ENCODE measurements at places on chromosomes 16 and 17.
A peak's percentile ranks its signal among the peaks of the same experiment; 100 is the strongest.

DNA sequence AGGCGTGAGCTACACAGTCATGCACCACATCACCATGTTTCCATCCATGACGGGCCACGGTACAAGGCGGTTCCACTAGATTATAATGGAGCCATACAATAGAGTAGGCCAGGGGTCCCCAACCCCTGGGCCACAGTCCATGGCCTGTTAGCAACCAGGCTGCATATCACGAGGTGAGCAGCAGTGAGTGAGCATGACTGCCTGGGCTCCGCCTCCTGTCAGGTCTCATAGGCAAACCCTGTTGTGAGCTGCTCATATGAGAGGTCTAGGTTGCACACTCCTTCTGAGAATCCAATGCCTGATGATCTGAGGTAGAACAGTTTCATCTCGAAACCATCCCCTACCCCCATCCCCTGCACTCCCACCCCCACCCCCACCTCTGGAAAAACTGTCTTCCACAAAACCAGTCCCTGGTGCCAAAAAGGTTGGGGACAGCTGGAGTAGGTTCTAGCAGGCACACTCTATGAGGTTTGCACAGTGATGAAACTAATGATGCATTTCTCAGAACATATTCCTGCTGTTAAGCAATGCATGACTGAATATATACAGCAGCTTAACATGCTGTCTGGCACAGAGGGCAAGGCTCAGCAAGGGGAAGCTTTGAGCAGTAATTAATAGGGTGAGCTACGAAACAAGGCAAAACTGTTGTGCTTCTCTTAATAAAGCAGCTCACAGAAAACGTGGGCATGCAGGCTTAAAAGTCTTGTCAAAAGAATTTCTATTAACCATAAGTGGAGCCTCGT, 108.0 kb downstream of the VPS53 start:
- DNase-seq = no peak

GRCh38 chr17:44217738-44218343, 1.6 kb downstream of the UBTF start:
- no peak for DNase-seq

DNA sequence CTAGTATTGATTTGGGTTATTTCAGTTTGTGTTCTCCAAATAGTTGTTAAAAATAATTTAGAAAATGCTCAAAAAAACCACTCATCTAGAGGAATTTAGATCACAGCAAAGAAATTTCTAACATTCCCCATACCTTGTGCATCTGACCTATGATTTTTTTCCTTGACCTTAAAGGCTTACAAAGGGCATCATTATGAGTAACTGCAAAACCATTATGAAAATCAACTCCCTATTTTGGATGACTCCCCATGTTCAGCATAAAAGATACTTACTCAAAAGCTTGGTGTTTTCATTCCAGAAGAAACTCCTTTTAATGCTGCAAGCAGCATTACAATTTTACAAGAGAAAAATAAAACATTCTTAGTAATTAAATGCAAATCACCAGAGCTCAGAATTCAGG, 83.2 kb downstream of the GRIN2A start:
- DNase-seq = no peak

- peak; percentile 10 for DNase-seq
Observed at GRCh38 chr17:79874329-79874981, 35.2 kb upstream of the CBX4 start.

DNA sequence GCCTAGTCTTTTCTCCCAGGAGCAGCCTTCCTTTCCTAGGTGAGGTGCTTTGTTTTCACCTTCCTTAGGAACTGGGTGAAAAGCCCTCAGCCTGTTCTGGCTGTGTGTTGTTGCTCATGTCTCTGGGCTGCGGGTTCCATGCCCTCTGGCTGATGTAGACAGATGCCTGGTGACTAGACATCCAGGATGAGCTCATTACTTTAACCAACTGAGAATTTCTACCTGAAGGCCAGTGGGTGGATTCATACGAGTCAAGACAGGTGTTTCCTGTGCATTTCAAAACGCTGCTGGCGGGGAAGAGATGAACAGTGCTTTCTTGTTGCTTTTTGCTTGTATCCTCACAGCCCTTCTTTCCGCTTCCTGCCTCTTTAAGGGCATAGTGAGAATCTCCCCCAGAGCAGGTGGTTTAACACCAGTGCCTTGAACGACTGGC, 22.3 kb downstream of the SAP30BP start:
- DNase-seq = no peak

DNA sequence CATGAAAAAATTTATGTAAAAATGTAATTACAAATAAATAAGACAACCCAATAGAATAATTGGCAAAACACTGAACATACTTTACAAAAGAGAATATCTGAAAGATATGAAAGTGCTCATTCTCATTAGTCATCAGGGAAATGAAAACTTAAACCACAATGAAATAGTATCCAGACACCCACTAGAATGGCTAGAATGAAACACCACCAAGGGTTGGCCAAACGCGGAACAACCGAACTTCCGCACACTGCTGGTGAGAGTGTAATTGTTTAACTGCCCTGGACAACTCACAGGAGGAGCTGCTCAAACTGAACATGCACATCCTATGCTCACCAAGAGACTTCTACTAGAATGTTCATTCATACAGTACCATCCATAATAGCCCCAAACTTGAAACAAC, 5.8 kb upstream of the ZDHHC7 start:
- no peak for DNase-seq

DNA sequence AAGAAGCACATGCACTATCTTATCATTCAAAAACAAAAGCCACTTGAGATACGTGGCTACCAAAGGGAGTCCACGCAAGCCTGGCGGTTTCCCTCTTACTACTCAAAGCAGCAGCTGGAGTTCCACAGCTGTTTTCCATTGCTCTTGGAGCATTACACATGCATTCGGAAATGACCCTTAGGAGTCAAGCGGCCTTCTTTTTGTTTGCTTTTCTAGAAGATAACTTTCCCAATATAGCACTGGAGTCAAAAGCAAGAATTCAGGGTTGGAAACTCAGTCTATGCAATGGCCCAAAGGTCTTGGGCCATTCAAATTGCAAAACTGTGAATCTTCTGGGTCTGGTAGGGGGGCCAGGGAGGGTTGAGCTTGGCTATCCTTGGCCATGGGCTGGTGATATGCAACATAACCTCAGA, 97.8 kb upstream of the MAF start:
- DNase-seq = no peak

- no peak for DNase-seq
Observed at GRCh38 chr16:85512808-85513115, 100.4 kb upstream of the GSE1 start.

DNA sequence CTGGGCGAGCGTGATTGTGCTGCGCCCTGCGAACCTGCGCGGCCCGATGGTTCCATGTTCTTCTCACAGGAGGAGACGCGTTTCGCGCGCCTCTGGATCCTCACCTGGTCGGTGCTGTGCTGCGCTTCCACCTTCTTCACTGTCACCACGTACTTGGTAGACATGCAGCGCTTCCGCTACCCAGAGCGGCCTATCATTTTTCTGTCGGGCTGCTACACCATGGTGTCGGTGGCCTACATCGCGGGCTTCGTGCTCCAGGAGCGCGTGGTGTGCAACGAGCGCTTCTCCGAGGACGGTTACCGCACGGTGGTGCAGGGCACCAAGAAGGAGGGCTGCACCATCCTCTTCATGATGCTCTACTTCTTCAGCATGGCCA, 1.0 kb downstream of the FZD2 start:
- no peak for DNase-seq

All from dermis microvascular lymphatic vessel endothelial cell (primary cell).